ENCODE measurements at places on chromosomes 2 and 18.

DNA sequence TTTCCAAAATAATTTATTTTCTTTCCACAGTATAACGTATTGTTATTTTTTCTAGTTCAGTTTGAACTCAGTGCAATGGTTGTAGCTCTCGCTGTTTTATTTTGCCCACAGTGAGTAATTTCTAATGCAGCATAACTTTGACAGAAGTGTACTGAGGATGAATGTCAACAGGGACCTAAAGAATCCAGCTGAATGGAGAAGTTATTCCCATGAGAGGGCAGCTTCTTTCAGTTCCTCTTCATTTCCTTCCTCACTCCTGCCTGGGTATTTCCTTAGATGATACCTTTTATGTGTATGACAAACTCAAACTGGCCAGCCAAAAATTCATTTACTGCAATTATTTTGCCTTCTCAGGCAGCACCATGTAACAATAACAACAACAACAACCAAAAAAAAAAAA lies 1223.1 kb upstream of the ZEB2 start:
- no peak for DNase-seq

- no peak for DNase-seq
Observed at GRCh38 chr2:26668856-26669750, 23.4 kb upstream of the KCNK3 start.

DNA sequence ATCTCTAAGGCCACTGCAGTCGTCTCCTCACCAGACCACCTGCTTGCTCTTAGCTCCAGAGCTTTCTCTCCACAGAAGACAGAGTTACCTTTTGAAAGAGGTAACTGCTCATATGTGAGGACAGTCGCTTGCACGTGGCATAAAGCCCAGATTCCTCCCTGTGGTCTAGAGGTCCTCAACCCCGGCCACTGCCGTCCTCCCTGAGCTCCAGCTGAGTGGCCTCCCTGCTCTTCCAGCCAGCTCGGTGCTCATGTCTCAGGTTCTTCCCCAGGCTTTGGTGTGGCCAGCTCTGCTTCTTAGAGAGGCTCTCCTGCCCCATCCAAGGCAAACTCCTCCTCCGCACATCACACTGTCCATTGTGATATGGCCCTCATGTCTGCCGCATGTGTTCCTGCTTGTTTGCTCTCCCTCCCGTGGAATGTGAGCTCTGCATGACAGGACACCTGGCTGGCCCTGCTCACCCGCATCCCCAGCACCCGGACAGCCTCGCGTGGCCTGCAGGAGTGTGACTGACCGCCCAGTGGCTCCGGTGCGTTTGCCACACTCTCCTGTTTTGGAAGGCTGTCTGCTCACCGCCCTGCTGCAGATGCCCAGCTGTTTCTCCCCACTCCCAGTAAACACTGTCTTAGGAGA lies 91.5 kb upstream of the LDLRAD4 start:
- no peak for DNase-seq

DNA sequence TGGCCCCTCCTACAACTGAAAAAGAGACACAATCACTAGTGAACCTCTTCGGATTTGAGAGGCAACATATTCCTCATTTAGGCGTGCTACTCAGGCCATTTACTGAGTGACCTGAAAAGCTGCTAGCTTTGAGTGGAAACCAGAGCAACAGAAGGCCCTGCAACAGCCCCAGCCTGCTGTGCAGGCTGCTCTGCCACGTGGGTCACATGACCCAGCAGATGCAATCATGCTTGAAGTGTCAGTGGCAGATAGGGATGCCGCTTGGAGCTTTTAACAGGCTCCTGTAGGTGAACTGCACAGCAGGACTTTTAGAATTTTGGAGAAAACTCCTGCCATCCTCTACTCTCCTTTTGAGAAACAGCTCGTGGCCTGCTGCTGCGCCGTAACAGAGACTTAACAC lies 578.6 kb upstream of the RAB6C start:
- DNase-seq: no peak

- DNase-seq: no peak
Observed at GRCh38 chr2:11813951-11814350, 67.5 kb downstream of the LPIN1 start.

DNA sequence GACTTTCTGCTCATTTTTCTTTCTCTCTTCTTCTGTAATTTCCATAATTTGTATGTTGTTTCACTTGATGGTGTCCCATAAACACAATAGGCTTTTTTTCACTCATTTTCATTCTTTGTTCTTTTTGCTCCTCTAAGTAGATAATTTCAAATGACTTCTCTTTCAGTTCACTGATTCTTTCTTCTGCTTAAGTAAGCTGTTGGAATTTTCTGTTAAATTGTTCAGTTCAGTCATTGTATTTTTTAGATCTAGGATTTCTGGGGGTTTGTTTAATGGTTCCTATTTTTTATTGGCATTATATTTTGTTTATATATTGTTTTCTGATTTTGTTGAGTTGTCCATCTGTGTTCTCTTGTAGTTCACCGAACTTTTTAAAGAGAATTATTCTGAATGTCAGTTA lies 19.5 kb downstream of the SP140L start:
- no peak for DNase-seq

- no peak for DNase-seq
Observed at GRCh38 chr2:48092846-48093803, 186.8 kb upstream of the FBXO11 start.

DNA sequence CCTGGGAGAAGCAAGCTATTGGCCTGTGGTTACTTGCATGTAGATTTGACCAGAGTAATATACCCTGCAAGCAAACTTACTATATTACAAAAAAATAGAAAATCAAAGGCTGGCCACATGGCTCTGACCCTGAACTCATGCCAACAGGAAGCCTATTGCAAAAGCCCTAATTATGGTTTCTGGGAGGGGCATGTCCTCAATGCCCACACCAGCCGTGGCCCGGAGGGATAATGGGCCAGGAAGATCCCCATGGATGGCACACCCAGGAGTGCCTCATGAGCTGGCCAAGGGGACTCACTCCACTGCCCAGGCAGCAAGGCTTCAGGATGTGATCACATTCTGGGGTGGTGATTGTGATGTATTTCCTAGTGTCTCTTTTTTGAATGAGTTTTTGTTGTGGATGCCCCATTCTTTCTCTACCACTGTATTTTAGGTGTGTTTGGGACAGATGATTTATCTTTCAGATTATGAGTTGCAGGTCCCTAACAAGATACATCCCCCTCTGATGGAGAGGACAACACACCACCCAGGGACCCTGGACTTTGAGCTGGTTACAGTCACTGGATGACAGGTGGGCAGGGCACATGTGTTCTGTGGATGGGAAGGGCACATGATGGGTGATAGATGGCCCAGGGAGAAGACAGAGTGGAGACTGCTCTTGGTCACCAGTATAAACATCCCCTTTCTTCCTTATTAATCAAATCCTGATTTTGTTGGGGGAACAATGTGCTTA lies 18.7 kb upstream of the TFCP2L1 start:
- DNase-seq: no peak

DNA sequence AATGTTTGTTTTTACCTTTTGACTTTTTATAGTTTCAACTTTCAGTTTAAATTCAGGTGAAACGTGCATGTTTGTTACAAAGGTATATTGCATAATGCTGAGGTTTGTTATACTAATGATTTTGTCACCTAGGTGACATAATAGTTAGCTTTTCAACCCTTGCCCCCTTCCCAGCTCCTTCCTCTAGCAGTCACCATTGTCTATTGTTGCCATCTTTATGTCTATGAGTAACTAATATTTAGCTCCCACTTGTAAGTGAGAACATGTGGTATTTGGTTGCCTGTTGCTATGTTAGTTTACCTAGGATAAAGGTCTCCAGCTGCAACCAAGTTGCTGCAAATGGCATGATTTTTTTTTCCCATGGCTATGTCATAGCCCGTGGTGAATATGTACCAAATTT lies 322.3 kb upstream of the SETBP1 start:
- DNase-seq: no peak

DNA sequence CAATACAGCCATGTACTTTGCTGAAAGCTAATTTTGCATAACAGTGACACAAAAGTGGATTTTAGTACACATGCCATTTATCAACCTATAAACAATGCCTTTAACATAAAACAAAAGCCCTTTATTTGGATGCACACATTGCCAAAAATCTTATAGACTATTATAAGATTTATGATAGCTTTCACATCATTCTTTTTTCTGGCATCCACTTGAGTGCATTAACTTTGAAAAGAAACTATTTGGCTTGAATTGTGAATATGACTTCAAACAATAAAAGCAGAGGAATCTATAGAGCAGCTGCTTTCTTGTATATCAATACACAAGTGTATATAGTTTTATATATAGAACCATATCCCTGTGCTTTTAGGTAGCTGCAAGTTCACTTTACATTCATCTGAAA lies 577.4 kb downstream of the CBLN2 start:
- no peak for DNase-seq

DNA sequence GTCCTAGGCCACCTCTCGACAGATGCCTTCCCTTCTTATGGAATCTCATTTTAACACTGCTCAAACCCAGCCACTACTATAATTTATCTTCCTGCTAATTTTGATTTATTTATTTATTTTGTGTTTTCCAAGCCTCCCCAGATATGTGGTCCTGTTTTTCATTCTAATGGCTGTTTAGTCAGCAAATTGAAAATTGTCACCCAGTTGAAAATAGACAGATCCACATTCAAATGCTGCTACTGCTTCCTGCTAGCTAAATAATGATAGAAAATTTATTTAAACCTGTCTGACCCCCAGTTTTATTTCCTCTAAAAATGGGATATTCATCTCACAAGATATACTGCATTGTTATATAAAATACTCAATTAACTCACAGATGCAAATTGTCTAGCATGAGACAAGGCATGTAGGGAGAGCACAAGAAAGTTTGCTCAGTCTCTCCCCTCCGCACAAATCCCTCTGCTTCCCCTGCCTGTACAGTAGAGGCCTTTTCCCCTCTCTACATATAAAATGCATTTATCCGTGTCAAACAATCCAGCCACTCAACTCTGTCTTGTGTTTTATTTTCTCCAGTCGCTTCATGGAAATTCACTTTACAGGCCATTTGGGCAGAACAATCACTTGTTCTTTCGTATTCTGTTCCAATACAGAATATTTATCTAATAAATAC lies 389.9 kb downstream of the SOX11 start:
- DNase-seq: no peak

- DNase-seq: no peak
Observed at GRCh38 chr2:138622613-138623012, 121.0 kb downstream of the SPOPL start.
